ENCODE measurements at places on chromosomes 12 and 14. TPM values are rescaled to one million over a fixed set of nuclear protein-coding genes. Genes with fewer than 3 reads are reported as not detected.

DNA sequence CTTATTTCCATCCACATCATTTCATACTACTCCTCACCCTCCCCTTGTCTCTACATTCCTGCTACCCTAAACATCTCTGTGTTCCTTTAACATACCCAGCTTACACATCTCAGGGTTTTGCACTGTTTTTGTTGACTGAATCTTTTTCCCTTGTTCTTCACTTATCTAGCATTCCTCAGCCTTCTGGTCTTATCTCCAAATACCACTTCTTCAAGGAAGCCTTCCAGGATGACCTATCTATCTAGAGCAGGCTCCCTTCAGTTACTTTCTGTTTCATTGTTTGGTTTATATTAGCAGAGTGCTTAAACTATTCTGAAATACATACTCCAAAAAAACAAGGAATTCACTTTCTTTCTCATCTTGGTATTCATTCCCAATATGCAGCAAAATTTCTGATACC lies 353.1 kb downstream of the NAV3 start:
- DNase-seq = no peak

NXPH4 gene
- 4.3 TPM for total RNA-seq

LRRC10 gene
- not detected for total RNA-seq

GRCh38 chr14:92040431-92041051 lies 682 bp upstream of the TRIP11 start:
- peak; percentile 28 for DNase-seq

DNA sequence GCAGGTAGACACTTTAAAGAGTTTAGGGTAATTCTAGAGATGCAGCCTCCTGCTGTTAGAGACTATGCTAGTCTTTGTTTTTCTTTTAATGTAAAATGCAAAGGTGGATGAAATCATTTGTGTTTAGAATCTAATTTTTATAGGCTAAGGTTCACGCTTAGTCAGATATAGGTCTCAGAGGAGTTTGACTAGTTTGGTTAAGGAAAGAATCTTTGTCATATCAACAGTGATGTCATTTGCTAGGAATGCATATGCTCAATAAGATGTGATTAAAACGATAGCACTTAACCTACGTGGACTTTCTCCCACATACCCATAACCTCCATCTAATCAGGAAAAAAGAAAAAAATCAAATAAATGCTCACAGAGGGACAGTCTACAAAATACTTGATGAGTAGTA lies 859.3 kb upstream of the ATXN7L3B start:
- no peak for DNase-seq

CMA1 gene
- total RNA-seq = not detected

- no peak for DNase-seq
These were observed 51.9 kb upstream of the KCNMB4 start for GRCh38 chr12:70314145-70314544.

GRCh38 chr14:69670093-69670492 lies 58.7 kb downstream of the SUSD6 start:
- DNase-seq = no peak

- no peak for DNase-seq
These were observed 136.3 kb downstream of the TBX3 start for GRCh38 chr12:114547636-114548035.

DICER1 gene
- 46.2 TPM for total RNA-seq

MYF6 gene
- 119 TPM for total RNA-seq

LTBP2 gene
- 18.6 TPM for total RNA-seq

OTOGL gene
- 0.05 TPM for total RNA-seq

DNA sequence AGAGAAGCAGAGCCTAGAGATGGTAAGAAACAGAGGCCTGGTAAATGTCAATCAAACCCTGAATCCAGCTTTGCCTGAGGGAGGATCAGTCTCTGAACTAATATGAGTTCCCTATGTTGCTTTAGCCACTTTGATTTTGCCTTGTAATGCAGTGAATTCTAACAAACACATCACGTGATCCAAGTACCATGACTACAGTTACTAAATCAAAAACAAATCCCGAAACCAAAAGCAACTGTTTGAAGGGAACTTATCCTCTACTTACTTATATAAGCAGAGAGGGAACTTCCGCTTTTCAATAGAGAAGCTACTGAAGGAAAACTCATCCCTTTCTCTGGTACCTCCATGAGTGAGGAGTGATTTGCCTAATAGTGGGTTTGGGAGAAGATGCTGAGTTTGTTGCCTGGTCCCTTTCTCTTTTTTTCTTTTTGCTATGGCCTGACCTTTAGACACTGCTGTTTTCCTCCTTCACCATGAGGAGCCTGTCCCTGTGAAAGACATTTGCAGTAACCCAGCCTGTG lies 7.7 kb upstream of the PPTC7 start:
- peak; percentile 51 for DNase-seq

TMED8 gene
- 5.5 TPM for total RNA-seq

WNT1 gene
- not detected for total RNA-seq

DNA sequence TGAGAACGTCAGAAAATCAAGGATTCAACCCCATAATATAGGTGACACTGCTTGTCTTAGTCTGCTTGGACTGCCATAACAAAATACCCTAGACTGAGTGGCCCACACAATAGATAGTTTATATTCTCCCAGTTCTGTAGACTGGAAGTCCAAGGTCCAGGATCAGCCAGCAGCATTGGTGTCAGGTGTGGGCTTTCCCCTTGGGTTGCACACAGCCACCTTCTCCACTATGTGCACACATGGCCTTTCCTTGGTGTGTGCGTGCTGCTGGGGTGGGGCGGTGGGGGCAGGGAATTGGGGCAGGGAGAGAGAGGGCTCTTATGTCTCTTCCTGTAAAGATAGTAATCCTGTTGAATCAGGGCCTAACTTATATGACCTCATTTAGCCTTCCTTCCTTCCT lies 106.4 kb downstream of the SLC25A47 start:
- no peak for DNase-seq

DPPA3 gene
- not detected for total RNA-seq

DNA sequence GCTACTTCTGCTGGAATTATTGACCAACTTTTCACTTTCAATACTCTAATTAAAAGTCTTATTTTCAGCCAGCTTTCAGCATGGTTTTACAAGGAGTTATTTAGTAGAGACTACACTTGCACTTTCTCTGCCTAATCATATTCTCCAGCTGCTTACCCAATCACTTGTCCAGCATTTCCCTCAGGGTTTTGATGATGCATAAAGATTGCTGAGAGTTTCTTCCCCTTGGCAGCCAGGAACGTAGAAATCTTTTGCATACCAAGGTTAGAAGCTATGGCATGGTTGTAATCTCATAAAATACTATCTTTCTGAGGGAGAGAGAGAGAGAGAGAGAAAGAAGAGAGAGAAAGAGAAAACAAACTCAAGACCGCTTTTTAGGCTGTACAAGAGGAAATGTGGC lies 10.8 kb downstream of the OR4Q3 start:
- peak; percentile 26 for DNase-seq

DNA sequence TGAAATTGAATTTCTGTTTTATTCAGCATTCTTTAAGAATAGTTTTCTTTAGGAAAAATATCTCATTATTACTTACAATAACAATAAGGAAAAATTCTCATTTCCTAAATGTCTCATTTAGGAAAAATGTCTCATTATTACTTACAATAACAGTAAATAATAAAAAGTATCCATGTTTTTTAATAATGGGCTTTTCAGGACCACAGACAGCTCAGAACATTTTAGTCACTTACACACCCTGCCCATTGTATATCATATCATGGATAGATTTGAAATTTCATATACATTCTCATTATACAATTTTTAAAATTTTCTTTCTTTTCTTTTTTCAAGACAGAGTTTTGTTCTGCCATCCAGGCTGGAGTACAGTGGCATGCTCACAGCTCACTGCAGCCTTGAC lies 58.9 kb downstream of the ASCL1 start:
- DNase-seq = no peak
